ENCODE measurements at places on chromosomes 6 and 20.
A peak's percentile ranks its signal among the peaks of the same experiment; 100 is the strongest.

GRCh38 chr20:32976746-32977145 is 27.5 kb downstream of the SUN5 start:
- no peak for DNase-seq

DNA sequence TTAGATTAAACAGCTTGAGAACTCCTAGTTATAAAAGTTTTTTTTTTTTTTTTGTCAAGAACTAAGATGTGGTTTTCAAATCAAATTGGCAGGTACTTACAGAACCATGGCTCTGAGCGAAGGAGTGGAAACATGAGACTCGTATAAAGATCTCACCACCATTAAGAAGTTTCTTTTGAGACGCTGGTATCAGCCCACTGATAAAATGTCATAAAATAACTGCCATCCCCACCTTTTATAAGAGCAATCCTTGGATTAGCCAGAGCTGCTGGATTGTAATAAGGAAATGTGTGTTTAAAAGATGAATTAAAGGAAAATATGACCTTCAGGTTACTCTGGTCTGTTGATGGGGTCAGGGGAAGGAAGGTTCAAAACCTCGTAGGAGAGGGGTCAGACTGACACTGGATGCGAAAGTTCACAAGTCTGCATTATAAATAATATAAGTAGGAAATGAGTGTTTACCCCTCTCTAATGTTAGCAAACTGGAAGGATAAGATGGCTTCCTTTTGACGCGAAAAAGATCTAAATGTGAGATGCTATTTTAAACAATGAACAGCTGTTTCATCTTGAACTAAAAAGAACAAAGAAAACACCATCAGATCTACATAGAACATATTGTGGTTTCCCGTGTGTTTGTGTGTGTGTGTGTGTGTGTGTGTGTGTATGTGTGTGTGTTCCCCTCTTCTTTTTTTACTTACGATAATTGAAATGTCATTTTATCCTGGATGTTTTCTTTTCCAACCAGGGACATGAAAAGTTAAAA is 386.8 kb upstream of the JAG1 start:
- DNase-seq = no peak

- no peak for DNase-seq
Measured at GRCh38 chr6:100470422-100471120, 5.8 kb upstream of the SIM1 start.

DNA sequence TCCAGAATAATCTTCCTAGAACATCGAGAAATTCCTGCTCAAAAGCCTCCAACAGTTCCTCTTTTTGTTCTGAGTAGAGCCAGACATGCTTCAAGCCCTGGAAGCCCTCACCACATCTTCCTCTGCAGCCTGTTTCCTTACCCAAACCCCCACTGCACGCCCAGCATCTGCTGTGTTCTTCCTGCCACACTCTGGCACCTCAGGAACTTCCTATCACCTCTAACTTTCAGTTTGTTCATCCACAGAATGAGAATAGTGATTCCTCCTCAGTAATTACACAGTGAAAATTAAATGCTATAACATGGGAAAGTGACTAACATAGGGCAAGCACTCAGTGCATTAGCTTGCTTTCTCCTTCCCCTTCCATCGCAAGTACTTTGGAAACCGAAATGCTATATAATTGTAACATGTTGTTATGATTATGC is 26.3 kb downstream of the C6orf89 start:
- peak; percentile 19 for DNase-seq

DNA sequence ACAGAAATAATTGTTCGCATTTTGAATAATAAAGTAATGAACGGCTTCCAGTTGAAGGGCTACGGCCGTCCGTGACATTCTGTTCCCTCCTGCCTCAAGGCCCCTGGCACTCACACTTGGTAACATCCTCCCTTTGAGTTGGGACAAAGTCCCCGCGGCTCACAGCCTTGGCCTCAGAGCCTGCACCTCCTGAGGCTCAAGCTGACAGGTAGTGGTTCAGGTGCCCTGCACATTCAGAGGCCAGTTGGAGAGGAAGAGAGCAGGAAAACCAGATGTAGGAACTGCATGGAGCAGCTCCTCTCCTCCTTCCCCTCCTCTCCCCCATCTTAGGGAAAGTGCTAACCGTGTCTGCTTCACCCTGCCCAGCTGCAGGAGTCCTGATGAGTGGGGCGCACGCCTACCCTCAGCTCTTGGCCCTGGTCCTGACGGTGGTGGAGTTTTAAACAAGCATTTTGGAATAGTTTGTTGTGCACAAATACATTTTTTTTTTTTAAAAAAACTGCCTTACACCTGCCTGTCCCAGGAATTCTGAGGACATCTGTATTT is 393.1 kb downstream of the SMOC2 start:
- DNase-seq = no peak

GRCh38 chr6:30047220-30047619 is 13.8 kb upstream of the POLR1H start:
- no peak for DNase-seq

GRCh38 chr6:2623295-2623694 is 127.4 kb downstream of the MYLK4 start:
- no peak for DNase-seq

GRCh38 chr6:79544939-79545450 is 7.8 kb upstream of the LCA5 start:
- no peak for DNase-seq

DNA sequence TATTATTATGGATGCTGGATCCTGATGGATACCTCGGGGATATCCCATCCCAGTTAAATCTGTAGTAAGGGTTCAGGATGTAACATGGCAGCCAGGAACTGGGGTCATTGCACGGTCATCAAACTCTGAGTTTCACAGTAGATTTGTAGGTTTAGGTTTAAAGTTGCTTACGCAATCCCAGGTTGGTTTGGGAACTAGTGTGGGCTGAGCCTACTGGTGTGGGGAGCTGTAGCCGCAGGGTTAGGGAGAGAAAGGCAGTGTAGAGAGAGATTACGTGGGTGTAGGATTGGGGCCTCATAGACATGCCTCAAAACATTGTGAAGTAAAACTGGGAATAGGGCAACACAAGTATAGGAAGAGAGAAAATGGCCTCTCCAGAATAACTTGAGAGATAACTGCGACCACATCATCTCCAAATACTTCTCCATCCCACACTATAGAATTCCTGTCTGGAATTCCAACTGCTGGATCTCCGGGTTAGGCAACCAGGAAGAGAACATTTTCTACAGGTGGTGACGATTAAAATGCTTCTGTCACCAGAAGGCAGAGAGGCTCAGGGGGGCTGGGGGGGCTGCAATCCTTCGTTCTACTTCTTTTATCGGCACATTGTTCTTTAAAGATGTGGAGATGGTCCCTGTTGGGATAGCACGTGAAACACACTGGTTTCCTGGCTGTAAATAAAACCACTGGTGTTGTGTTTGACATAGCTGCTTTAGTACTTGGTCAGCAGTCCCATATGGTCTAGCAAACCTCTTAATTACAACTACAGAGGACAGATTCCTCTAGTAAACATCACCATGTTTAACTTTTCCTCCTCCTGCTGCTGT is 44.9 kb upstream of the TMEM170B start:
- no peak for DNase-seq

DNA sequence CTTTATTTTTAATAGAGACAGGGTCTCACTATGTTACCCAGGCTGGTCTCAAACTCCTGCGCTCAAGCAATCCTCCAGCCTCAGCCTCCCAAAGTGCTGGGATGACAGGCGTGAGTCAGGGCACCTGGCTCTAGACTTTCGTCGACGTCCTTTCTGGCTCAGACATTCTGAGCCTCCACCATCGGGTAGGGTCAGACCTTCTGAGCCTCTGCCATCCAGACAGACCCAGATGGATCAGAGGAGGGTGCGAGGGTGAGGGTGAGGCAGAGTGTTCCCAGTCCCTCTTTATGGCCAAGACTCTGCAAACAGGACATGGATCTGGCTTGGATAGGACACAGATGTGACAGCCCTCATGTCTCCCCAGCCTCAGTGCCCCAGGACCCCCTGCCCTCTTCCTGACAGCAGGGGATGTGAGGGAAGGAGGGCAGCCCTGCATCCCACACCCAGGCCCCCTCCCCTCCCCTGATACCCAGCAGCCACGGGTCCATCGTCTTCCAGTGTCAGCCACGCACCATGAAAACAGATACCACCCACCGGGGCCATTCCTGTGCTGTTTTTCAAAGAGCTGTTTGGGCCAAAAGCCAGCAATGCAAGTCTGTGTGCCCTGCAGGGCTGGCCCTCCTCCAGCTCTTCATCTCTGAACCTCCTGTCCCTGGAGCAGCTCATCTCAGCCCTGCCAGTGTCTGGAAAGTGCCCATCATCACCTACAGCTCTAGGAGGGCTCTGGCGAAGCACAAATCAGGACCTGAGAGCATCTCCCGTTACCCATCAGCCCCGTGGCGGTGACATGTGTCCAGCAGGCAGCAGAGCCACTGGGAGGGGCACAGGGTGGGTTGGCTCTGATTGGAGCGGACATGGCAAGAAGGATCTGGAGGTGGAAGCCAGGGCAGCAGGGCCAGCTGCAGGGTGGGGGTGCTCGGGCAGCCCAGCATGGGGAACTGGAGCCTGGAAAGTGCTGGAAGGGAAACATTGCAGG is 208.4 kb downstream of the PREX1 start:
- DNase-seq = no peak

GRCh38 chr6:110181131-110182030 is 1.2 kb downstream of the CDC40 start:
- no peak for DNase-seq

GRCh38 chr6:37482606-37483251 is 17.0 kb downstream of the CCDC167 start:
- no peak for DNase-seq

DNA sequence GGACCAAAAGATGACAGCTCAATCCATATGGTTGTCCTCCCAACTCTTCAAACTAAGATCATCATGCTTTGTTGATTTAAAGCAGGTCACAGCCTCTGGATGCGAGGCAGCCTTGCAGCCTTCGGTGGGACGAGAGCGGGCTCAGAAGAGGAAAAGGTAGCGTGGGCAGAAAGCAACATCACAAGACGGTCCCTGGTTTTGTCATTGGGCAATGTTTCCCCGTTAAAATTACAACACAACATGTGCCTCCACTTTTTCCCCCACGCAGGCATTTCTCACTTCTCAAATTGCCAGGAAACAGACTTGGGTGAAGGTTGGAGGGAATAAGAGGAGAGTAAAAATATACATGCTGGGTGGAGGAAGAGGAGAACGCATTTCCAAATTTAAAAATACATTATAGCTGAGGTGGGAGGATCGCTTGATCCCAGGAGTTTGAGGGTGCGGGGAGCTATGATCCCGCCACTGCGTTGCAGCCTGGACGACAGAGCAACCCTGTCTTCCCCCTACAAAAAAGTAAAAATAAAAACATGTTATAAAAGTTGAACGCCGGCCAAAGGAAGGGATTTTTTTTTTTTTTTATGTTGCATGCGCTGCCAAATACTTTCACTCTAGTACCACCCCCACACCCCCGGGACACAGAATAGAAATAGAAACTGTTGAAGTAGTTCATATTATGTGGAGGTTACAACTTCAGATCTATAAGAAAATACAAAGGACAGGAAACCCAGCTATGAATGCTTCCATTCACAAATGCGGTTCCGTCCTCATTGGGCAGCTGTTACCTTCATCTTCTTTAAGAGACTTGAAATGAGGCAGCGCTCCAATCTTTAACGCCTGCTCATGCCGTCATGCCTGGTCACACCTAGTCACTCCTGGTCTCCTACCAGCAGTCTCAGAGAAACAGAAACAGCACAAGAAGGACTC is 13.9 kb upstream of the NAA20 start:
- no peak for DNase-seq

DNA sequence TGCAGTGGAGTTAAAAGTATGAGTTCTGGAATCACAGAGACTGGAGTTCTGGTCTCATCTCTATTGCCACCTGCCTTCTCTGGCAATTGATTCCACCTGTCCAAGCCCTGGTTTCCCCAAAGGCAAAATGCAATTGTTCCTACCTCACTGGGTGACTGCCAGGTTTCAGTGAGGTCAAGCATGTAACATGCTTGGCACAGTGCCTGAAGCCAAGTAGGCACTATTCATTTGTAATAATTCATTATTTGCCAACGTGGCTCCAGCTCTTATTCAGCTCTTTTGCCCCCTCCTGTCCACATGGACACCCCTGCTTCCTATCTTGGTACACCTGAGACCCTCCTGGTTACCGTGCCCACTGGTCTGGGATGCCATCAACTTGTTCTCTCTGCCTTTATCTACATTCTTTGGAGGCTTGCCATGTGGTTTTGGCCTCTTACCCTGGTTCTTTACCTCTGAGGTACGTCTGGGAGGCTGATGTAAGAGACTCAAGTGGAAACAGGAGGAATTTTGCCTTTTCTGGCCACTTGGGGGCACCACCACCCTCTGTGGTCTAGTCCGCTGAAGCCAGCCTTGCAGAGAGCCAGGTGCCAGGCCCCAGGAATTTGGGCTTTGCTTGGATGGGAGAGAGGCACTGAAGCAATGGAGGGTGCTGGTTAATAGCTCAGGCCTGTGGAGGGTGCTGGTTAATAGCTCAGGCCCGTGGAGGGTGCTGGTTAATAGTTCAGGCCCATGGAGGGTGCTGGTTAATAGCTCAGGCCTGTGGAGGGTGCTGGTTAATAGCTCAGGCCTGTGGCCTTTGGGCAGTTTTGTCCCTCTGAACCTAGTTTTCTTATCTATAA is 1.7 kb downstream of the KCNK15 start:
- peak; percentile 45 for DNase-seq

- no peak for DNase-seq
Measured at GRCh38 chr6:44804546-44805159, 417.1 kb downstream of the CDC5L start.

DNA sequence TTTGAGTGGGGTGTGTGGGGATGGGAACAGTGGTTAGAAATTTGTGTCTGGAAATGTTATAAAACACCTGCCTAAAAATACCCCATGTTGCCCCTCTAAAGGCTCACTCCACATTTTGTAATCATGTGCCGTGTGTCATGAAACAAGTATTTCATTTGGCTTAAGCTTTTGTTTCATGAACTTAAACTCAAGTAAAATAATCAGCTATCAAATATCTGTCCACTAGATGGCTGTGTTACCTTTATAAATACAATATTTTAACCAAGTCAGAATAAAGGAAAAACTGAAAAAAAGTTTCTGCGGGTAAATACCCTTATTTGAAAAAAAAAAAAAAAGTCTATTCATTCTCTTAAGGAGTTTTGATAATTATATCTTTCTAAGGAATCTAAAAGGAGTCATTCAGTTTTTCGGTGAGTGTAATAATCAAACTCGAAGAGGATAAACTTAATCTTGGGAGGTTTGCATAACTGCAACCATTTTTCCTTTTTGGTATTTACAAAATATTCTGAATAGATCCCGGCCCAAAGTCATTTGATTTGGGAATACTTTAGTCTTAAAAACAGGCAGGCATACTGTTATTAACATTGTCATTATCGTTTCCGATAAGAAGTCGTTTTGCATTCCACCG is 29.9 kb upstream of the MTRF1L start:
- DNase-seq = no peak

DNA sequence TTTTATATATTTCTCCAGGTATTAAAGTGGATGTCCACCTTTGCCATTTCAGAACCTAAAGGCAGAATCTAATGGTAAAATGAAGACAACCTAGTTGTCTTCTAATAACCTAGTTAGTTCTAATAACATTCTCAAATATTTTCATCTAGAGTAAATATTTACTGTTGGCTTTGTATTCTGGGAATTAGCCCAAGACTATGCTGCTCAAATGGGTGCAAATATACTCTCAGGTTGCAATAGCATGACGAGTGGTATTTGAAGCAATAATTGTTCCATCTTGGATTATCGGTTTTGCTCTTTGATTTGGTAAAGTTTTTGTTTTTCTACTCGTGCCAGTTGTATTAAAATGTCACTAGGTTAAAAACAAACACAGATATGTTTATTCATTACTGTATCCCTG is 21.0 kb upstream of the RSPH4A start:
- no peak for DNase-seq

Data from T-cell (primary cell).